ENCODE measurements at places on chromosomes 2 and 18. TPM values are rescaled to one million over a fixed set of nuclear protein-coding genes. Genes with fewer than 3 reads are reported as not detected.

DNA sequence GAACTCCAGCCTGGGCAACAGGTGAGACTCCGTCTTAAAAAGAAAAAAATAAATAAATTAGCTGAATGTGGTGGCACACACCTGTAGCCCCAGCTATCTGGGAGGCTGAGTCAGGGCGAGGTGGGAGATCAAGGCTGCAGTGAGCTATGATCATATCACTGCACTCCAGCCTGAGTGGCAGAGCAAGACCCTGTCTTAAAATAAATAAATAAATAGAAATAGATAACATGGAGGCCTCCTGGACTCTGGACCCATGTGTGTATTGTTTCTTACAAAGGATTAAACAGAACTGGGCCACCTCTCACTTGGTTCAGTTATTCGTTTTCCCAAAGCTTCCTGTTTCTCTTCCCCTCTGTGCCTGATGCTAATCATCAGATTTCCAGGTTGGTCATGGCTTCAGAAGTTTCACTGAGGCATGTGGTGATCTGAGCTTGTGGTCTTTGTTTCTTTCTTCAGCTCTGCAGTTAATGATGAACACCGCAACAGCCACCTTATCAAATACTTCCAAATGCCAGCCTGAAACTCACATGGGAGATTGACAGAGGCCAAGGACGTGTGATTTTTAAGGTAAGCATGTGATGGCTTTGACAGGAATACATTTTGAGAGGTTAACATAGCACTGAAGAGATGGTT lies 83.3 kb upstream of the MAP4K4 start:
- no peak for DNase-seq

- no peak for DNase-seq
Measured at GRCh38 chr2:21633466-21633865, 509.7 kb downstream of the TDRD15 start.

DNA sequence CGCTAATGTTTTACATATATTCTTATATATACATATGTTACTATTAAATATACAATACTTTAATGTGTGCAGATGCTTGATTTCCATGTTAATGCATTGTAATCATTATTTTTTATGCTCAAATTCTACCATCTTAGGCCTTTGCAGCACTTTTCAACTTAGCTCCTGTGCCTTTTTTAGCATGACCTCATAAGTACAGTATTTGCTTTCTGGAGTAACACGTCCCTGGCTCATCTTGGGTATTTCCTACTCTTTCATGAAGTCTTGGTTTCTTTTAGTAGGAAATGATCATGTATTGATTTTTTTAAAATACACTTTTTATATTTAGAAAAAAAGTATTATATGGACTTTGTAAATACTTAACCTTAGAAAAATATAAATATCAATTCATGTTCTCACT lies 36.5 kb downstream of the CAB39 start:
- no peak for DNase-seq

DNA sequence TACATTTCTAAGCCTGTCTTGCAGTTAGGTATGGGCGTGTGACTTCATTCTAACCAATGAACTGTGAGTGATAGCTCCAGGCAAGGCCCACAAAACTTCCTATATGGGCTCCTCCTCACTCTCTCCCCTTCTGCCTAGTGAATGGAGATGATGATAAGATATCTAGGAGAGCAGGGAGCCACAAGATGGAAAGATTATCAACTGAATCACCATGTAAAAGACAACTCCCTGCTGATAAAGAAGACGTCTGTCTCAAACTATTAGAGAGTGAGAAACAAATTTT lies 237.1 kb downstream of the GPD2 start:
- DNase-seq, result no peak

- DNase-seq, result no peak
Measured at GRCh38 chr2:207662203-207662602, 37.0 kb upstream of the METTL21A start.

- peak; percentile 88 for DNase-seq
Measured at GRCh38 chr2:27720004-27720551, 51.4 kb upstream of the MRPL33 start.

DNA sequence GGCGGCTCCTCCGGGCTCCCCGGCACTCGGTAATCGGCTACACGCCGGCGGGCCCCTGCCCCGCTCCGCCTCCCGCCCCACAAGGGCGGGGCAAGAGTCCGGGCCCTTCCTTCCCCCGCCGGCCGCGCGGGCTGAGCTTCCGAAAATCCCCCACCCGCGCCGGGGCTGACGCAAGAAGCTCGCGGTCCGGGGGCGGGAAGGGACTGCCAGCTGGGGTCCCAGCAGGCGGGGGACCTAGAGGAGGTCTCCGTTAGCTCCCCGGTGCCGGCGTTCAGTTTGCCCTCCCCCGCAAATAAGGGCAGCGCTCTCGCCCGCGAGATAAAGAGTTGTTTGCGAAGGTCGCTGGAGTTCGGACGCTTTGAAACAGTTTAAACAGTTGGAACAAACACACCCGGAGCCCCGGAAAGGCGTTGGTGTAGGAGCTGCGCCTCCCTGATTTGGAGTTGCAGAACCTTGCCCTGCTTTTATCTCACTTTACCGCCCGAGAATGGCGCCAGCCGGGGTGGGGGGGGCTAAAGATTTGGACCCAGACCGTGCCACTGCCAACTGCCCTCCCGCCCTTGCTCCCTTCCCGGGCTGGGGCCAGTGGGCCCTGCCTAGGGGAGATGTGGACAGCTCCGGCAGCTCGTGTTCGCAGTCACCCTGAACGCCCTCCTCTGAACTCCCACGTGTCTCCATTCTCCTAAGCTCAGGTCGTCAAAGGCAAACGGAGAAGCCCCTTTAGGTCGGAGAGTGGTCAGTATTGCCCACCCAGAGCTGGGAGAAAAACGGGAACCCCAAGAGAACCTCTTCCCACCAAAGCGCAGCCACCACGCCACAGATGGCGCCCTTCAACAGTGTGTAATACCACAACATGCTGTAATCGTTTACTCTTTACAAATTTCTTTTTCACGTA lies at the start of gene NFE2L2:
Gene NFE2L2 (minus strand): TSS at position 35 of the 895 bp plus-strand sequence. CDS start 151 bp downstream, outside the sequence.
- DNase-seq, result peak; percentile 64

The MTX2 gene
- 23.2 TPM for total RNA-seq

The CRYGD gene
- total RNA-seq, result not detected

The MEP1B gene
- not detected for total RNA-seq

The NPHP1 gene
- total RNA-seq, result 1.5 TPM

Data from dermis microvascular lymphatic vessel endothelial cell (primary cell).